ENCODE measurements at places on chromosomes 3 and 15. TPM values are rescaled to one million over a fixed set of nuclear protein-coding genes. Genes with fewer than 3 reads are reported as not detected.

EEF1AKMT4 gene
- total RNA-seq, result 10.9 TPM

GTPBP8 gene
- 31.6 TPM for total RNA-seq

PHLDB2 gene
- 2.3 TPM for total RNA-seq

CCDC12 gene
- total RNA-seq, result 55.4 TPM

NAALADL2 gene
- total RNA-seq, result 0.48 TPM

CFAP91 gene
- 0.47 TPM for total RNA-seq

CDC25A gene
- total RNA-seq, result 55.7 TPM

GCHFR gene
- total RNA-seq, result 35.9 TPM

ZNF35 gene
- total RNA-seq, result 6.9 TPM

CRABP1 gene
- not detected for total RNA-seq
